Esophagus squamous epithelium (tissue), 5 donors: ENCODE measurements at places on chromosomes 5 and 9. TPM values are rescaled to one million over a fixed set of nuclear protein-coding genes. Genes with fewer than 3 reads are reported as not detected.

Gene NIPAL4
- total RNA-seq = 33.7 TPM

Gene CMYA5
- total RNA-seq = 0.44 TPM

GRCh38 chr9:117104206-117104605, 310.7 kb downstream of the ASTN2 start:
- H3K4me1 ChIP-seq = no peaks in the 10 kb centered on the region
- no peak overlapping the region for H3K4me3 ChIP-seq
- H3K36me3 ChIP-seq = no peaks in the 10 kb centered on the region
- DNase-seq = no peak

DNA sequence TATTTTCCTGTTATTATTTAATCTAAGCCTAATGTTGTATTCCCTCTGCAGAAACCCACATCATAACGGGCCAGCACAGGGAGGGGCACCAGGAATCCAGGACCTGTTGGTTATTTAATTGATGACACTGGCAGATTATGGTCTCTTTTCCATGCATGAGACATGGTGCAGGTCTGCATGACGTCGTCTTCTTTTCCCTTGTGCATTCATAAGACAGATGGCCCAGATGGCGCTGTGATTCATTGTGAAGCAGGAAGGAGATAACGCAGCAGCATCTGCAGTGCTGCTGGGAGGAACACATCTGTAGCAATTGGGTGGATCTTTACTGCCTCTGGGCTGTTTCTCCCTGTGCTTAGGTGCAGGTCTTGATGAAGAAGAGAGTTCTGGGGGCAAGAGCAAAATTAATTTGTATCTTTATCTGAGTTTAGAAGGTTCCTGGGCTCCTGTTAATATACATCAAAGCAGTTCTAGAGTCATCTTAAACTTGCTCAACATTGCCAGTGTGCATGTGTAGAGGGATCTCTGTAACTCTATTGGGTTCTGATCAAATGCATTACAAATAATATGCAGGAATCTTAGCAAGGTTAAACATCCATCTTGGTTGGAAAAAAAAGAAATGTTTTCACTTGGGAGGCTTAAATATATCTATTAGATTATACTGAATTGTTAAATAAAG, 176.1 kb downstream of the PCSK1 start:
- H3K27me3 ChIP-seq = no peaks in the 10 kb centered on the region
- no peak for DNase-seq
- H3K27ac ChIP-seq = no peak overlapping the region
- peaks cover 15% of the 10 kb centered on the region for H3K4me1 ChIP-seq
- no peaks in the 10 kb centered on the region for H3K36me3 ChIP-seq
- no peak overlapping the region for H3K4me3 ChIP-seq

DNA sequence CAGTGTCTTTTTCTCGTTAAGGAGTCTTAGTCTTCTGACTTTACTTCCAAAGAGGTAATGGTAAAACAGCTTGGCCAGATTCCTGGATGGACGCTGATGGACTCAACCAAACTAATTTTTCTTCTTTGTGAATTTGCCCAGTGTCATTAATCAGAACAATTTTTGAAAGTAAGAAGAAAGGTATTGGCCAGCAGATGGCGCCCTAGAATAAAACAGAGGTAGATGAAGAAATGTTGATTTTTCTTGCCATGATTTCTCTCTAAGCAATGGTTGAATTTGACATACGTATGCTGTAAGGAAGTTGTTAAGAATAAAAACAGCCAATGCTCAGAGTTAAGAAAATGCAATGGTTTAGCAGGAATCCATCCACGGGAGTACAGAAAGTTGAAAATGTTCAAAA, 500.0 kb downstream of the DIRAS2 start:
- H3K27me3 ChIP-seq = no peaks in the 10 kb centered on the region
- DNase-seq = no peak
- no peak overlapping the region for H3K27ac ChIP-seq
- H3K36me3 ChIP-seq = no peaks in the 10 kb centered on the region
- H3K4me1 ChIP-seq = peaks cover 5% of the 10 kb centered on the region

- no peaks in the 10 kb centered on the region for H3K27me3 ChIP-seq
- H3K4me3 ChIP-seq = peak overlapping the region; percentile 73
- DNase-seq = peak; percentile 21
- peaks cover 19% of the 10 kb centered on the region for H3K4me1 ChIP-seq
- peaks cover 6% of the 10 kb centered on the region for H3K36me3 ChIP-seq
Measured at GRCh38 chr5:87411973-87412629, 629 bp downstream of the CCNH start.

GRCh38 chr9:133825555-133826218, 87.5 kb upstream of the SARDH start:
- no peaks in the 10 kb centered on the region for H3K36me3 ChIP-seq
- no peak for DNase-seq
- H3K27ac ChIP-seq = no peak overlapping the region
- no peaks in the 10 kb centered on the region for H3K4me1 ChIP-seq
- H3K4me3 ChIP-seq = no peak overlapping the region
- H3K27me3 ChIP-seq = no peaks in the 10 kb centered on the region

DNA sequence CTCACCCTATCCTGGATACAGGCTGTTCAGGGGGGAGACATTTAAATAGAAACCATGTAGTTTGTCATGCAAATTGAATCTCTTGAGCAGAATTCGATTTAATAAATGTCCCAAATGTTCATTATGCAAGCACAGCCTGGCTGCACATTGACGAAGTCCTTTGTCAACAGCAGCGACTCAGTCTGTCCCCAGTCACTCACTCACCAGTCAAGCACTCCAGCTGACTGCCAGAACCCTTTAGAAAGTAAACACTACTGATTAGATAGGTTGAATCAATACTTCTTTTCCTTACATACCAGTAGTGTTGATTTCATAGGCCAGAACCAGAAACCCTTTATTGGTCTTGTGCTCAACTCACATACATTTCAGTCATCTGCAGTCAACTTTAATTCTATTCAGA, 27.5 kb downstream of the CDH6 start:
- H3K4me1 ChIP-seq = no peaks in the 10 kb centered on the region
- H3K27me3 ChIP-seq = no peaks in the 10 kb centered on the region
- no peak overlapping the region for H3K4me3 ChIP-seq
- DNase-seq = no peak

- no peak overlapping the region for H3K4me3 ChIP-seq
- no peaks in the 10 kb centered on the region for H3K27me3 ChIP-seq
- H3K27ac ChIP-seq = no peak overlapping the region
- DNase-seq = no peak
- no peaks in the 10 kb centered on the region for H3K36me3 ChIP-seq
Measured at GRCh38 chr9:87276851-87277261, 220.8 kb upstream of the DAPK1 start.

GRCh38 chr9:6689893-6690674, 44.6 kb upstream of the GLDC start:
- H3K27ac ChIP-seq = no peak overlapping the region
- DNase-seq = no peak
- no peak overlapping the region for H3K4me3 ChIP-seq
- no peaks in the 10 kb centered on the region for H3K27me3 ChIP-seq

Gene LCN9
- total RNA-seq = not detected

GRCh38 chr5:5258564-5258963, 118.4 kb downstream of the ADAMTS16 start:
- H3K4me3 ChIP-seq = no peak overlapping the region
- no peaks in the 10 kb centered on the region for H3K36me3 ChIP-seq
- no peak overlapping the region for H3K27ac ChIP-seq
- DNase-seq = no peak
- H3K27me3 ChIP-seq = no peaks in the 10 kb centered on the region

DNA sequence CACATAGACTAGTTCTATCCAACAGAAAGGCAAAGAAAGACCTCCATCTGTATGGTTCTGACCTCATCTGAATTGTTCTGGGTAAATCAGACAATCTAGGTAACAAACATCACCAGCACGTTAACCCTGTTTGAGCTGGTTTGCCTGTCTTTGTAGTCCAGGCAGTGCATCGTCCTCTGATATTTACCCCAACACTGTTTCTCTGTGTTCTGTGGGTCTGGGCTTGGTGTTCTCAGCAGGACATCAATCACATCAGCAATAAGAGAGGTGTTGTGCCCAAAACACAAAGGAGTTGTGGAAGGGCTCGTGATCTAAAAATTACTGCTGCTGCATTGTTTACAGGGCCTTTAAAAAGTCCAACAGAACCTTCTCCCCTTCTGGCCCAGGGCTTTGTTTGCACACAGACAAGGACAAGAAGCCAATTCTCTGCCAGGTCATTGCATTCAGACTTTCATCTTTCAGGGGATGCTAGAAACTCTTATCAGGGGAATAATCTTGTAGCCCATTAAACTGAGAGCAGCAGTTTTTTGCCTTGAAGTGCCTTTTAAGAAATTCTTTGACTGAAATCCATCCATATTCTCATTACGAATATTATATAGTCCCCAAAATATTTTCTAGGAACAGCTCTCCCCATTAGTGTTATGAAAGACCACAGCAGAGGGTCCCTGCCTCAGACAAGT, 30.5 kb upstream of the MAP1B start:
- no peaks in the 10 kb centered on the region for H3K36me3 ChIP-seq
- H3K27me3 ChIP-seq = no peaks in the 10 kb centered on the region
- no peak overlapping the region for H3K4me3 ChIP-seq
- no peak for DNase-seq
- H3K27ac ChIP-seq = no peak overlapping the region

GRCh38 chr9:28782630-28783029, 1209.3 kb upstream of the C9orf72 start:
- H3K27ac ChIP-seq = no peak overlapping the region
- no peaks in the 10 kb centered on the region for H3K36me3 ChIP-seq
- DNase-seq = no peak
- H3K4me3 ChIP-seq = no peak overlapping the region
- no peaks in the 10 kb centered on the region for H3K27me3 ChIP-seq

GRCh38 chr5:115873392-115873791, 31.7 kb downstream of the AP3S1 start:
- H3K4me1 ChIP-seq = no peaks in the 10 kb centered on the region
- H3K4me3 ChIP-seq = no peak overlapping the region
- H3K36me3 ChIP-seq = no peaks in the 10 kb centered on the region
- H3K27me3 ChIP-seq = no peaks in the 10 kb centered on the region

Gene C5orf52
- total RNA-seq = not detected

- no peak overlapping the region for H3K27ac ChIP-seq
- no peak for DNase-seq
- H3K27me3 ChIP-seq = no peaks in the 10 kb centered on the region
- no peaks in the 10 kb centered on the region for H3K4me1 ChIP-seq
- no peak overlapping the region for H3K4me3 ChIP-seq
Measured at GRCh38 chr9:23254404-23255184, 571.4 kb downstream of the ELAVL2 start.

Gene TIMD4
- not detected for total RNA-seq

- H3K36me3 ChIP-seq = no peaks in the 10 kb centered on the region
- no peaks in the 10 kb centered on the region for H3K27me3 ChIP-seq
- no peak for DNase-seq
- peak overlapping the region; percentile 66 for H3K27ac ChIP-seq
- no peak overlapping the region for H3K4me3 ChIP-seq
- peaks cover 27% of the 10 kb centered on the region for H3K4me1 ChIP-seq
Measured at GRCh38 chr9:109908459-109909390, 128.7 kb downstream of the PALM2AKAP2 start.

Gene SPOCK1
- 1.7 TPM for total RNA-seq

Gene MUSK
- 0.15 TPM for total RNA-seq

DNA sequence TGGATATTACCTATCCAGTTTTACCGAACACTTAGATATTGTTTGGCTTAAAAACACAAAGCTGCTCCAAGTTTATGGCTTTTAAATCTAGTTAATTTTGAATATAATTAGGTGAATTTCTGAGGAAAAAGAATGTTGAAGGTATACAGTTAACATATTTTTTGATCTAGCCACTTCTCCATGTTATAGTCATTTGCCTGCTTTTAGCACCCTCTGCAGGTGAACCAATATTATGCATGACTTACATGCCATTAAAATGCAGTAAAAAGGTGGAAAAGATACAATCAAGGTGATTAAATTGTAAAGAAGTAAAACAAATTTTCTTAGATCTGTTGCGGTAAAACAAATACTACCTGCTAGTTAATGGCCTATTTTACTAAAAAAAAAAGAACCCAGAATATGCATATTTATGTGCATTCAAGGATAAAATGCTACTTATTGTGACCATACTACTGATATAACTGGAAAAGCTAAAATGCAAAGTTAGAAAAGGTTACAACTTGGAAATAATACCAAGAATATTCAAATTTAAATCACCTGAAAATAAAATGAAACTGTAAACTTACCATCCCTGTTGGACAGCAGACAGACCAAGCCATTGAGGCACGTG, 132.1 kb downstream of the AP3B1 start:
- no peak for DNase-seq
- H3K36me3 ChIP-seq = peaks cover 57% of the 10 kb centered on the region
- H3K4me3 ChIP-seq = no peak overlapping the region
- H3K27me3 ChIP-seq = no peaks in the 10 kb centered on the region

DNA sequence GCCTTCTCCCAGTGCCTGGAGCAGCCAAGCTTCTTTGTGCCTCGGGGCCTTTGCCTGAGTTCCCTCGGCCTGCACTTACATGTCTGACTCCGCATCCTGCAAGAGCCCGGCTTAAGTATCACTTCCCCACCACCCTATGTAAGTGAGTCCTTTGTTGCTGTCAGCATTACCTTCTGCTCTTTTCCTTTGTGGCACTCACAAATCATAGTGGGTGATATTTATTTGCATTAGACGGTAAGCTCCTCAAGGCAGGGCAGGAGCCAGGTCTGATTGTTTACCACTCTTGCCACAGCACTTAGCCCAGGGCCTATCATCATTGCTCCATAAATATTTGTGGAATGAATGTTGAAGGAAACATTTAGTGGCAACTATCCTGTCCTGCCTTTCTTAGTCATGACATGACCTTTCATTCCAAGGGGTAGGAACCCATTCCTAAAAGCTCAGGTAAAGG, 4.8 kb downstream of the GM2A start:
- DNase-seq = no peak
- peaks cover 77% of the 10 kb centered on the region for H3K4me1 ChIP-seq
- peaks cover 33% of the 10 kb centered on the region for H3K36me3 ChIP-seq
- no peak overlapping the region for H3K4me3 ChIP-seq
- H3K27ac ChIP-seq = peak overlapping the region; percentile 74

GRCh38 chr5:144032375-144032774, 138.1 kb downstream of the YIPF5 start:
- H3K27ac ChIP-seq = no peak overlapping the region
- no peak for DNase-seq
- H3K27me3 ChIP-seq = no peaks in the 10 kb centered on the region

Gene PPP6C
- total RNA-seq = 18.0 TPM

- peaks cover 2% of the 10 kb centered on the region for H3K27me3 ChIP-seq
- H3K4me1 ChIP-seq = peaks cover 20% of the 10 kb centered on the region
- peak overlapping the region; percentile 53 for H3K27ac ChIP-seq
- H3K36me3 ChIP-seq = no peaks in the 10 kb centered on the region
Measured at GRCh38 chr5:57032151-57032551, 80.2 kb upstream of the MIER3 start.

Gene SOHLH1
- total RNA-seq = not detected

Gene PTPRD
- total RNA-seq = 4.2 TPM

Gene PCDHB3
- 0.66 TPM for total RNA-seq

Gene PCDHB8
- 0.09 TPM for total RNA-seq

DNA sequence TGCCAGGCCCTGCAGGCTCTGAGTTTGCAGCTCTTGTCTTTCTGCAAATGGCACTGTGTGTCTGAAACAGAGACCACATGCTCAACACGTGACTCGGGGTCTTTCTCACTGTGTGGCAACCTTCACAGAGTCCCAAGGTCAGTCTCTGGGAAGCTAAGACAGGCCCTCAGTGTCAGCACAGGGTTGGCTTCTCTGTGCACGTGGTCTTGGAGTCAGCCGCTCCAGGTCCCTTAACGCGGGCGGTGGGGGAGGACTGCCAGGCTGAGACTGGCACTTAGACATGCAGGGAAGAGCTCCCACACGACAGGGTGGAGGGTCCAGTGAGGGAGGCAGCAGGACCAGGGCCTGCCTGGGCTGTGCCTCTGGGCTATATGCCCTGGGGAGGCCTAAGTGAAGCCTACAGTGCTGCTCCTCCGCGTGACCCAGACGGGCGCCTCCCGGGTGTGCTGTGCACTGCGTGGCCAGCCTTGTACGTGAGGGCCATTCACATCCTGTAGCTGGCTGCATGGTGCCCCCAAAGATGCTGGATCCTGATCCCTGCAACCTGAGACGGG, 76.8 kb downstream of the ADAMTS2 start:
- H3K4me3 ChIP-seq = no peak overlapping the region
- H3K27ac ChIP-seq = no peak overlapping the region
- H3K4me1 ChIP-seq = peaks cover 40% of the 10 kb centered on the region
- no peaks in the 10 kb centered on the region for H3K36me3 ChIP-seq
